ENCODE measurements at places on chromosomes 16 and 17.

DNA sequence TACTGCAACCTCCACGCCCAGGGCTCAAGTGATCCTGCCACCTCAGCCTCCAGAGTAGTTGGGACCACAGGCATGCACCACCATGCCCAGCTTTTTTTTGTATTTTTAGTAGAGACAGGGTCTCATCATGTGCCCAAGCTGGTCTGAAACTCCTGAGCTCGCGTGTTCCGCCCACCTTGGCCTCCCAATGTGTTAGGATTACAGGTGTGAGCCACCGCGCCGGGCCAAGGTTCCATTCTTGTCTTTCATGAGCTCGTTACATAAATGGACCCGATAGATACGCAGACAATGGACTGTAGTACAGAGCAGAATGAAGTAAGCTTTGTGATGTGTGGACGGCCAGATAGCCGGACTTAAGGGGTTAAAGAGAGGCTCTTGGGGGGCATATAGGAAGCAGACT, 19.3 kb downstream of the UBN1 start:
- DNase-seq: no peak

DNA sequence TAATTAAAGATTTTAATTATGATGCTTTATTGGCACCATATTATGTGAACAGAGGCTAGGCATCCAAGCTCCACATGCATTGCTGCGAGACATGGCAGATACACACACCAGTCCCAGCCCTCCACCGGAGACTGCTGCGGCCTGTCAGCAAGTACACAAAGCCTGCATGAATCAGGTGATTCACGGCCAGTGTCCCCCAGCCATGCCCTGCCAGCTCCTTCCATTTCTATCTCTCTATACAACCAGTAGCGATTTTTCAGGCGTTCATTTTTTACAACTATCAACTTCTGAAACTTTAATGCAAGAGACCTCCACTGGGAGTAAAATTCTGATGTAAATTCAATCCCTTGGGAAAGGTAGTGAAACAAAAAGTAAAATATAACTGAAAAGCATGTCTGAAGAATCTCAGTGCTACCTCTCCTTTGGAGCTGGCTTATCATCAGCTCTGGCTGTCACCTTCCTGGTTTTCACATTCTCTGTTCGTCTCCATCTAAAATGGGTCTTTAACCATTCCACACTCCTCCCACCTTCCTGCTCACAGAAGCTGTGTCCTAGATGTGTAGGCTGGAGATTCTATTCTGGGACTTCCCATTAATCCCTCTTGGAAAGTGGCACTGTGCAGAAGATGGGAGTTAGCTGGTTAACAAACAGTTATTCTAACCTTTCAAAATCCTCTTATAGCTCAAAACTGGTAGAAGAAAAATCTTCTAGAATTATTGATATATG, 32.2 kb downstream of the HS3ST3A1 start:
- no peak for DNase-seq

GRCh38 chr17:74539281-74539820, 6.6 kb downstream of the CD300C start:
- no peak for DNase-seq

DNA sequence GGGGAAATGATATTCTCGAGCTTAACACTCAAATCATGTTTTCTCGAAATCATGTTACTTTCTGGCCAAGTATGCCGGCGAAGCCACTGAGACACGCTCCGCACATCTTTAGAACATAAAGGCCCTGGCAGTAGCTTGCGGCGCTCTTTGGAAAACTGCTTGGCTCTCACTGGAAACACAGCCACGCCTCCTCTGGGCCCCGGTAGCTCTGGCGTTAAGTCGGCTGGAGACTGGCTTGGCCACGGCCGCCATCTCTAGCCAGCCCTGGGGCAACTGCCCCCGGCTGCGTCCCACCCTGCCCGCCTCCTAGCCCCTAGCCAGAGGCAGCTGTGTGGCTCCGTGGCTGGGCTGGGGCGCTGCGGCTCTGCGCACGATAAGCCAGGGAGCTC, 9.2 kb upstream of the BAIAP2 start:
- DNase-seq: no peak

DNA sequence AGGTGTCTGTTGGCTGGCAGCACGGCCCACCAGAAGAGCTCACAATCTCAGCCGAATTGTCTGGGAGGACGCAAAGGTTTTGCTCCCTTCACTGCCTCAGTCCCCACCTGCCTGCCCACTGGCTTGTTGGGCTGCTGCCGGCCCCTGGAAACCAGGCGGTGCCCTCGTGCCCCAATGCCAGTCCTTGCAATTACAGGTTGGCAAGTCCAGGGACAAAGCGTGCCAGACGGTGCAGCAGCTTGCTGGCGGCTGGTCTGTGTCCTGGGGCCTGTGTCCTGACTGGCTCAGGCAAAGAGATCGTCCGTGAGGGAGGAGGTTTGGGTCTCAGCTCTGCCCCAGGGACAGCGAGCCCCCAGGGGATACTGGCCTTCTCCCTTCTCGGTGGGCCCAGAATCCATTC, 24.6 kb upstream of the SPNS2 start:
- DNase-seq: no peak

- DNase-seq: no peak
Observed at GRCh38 chr17:76139801-76140660, 1.0 kb downstream of the FOXJ1 start.
